ENCODE measurements at places on chromosomes 4 and X.

DNA sequence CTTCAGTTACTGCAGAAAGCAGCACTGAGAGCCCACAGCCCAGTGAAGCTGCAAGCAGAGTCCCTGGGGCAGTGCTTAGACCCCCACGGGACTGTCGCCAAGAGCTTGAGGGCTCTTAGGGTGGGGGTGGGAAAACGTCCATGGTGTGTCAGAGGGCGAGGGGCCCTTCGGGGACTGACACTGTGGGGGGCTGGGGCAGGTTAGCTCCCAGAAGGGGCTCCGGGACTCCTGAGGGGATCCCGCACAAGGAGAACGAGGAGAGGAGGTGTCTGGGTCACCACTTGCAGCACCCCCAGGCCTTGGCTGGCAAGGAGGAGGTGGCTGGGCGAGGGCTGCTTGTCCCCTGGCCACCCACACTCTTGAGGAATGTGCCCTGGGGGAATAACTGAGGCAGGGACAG, 20.8 kb downstream of the NAT8L start:
- no peak for DNase-seq

GRCh38 chrX:10045327-10046000, 78.3 kb downstream of the CLDN34 start:
- no peak for DNase-seq

DNA sequence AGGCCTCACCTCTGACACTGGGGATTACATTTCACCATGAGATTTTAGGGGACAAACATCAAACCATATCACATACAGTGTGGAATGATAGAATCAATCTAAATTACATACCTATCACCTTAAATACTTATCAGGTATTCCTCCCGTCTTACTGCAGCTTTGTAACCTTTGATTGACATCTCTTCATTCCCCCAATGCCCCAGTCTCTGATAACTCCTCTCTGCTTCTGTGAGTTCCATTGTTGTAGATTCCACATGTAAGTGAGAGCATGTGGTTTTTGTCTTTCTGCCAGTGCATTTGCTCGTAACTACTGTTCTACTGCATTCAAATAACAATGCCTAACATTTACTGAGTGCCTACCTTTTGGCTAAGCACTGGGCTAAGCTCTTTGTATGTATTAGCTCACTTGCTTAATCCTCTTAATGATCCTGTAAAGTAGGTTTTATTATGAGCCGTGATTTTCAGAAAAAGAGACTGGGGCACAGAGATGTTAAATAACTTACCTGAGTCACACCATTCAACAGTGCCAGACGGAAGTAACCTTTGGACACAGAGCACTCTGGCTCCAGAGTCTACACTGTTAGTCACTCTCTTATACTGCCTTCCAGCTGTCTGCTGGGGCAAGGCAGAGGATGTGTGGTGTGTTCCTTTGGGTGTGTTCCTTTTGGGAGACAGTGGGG, 63.7 kb upstream of the ESX1 start:
- DNase-seq, result no peak

DNA sequence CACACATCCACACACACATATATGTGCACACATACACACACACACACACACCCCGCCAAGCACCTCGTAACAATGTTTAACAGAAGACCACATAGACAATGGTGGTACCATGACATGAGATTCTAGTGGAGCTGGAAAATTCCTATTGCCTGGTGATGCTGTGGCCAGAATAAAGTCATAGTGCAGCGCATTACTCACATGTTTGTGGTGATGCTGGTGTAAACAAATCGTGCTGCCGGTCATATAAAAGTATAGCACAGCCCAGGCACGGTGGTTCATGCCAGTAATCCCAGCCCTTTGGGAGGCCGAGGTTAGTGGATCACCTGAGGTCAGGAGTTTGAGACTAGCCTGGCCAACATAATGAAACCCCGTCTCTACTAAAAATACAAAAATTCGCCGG, 275.2 kb downstream of the TRIML1 start:
- no peak for DNase-seq

GRCh38 chr4:67333664-67334063, 211.6 kb downstream of the CENPC start:
- DNase-seq, result no peak

DNA sequence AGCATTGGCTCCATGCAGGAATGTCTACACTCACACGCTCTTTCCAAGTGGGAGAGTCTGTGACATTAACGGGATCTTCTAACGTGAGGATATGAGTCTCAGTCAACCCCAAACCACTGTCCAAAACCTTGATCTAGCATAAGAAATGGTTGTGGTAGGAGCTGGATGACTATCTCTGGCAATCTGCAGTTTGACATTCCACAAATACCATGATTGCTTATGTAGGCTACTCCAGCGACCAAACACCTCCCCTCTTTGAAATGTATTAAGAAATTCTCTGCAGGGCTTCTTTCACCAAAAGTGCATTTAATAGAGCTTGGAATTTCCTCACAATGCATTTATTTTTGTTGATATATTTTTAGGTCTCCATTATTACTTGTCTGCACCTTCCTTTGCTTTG, 14.1 kb upstream of the STX18 start:
- DNase-seq, result no peak

DNA sequence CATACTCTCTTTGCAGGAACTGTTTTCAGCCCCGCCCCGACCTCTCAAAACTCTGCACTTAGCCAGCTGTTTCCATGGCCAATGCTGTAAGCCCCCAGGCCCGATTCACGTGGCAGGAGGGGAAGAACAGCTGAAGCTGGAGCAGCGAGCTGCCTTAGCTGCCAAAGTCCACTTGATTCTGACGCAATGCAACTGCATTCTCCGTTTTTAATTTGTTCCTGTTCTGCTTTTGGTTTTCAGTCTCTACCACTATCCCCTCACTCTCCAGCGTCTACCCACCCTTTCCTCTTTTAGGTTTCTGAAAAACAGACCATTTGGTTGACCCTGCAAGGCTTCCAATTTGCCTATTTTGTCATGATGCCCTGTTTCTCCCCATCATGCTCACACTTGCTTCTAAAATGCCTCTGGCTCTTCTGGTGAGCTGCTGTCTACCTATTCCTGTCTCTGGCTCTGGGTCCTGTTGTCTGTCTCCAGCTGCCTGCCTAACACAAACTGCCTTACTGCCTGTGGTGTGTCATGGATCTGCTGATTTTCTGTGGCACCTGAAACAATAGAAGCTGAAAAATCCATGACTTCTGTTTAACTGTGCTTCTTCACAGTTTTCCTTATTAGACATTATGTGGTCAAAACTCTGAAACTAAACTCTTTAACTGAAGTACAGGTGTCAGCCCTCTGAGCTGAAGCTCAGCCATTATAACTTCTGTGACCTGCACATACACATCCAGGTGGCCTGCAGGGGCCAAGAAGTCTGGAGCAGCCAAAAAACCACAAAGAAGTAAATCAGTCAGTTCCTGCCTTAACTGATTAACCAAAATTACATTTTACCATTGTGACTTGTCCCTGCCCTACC, 160.5 kb upstream of the AGTR2 start:
- no peak for DNase-seq

GRCh38 chrX:78946178-78946931, 1.2 kb downstream of the P2RY10 start:
- no peak for DNase-seq

GRCh38 chrX:99371976-99372595, 1038.0 kb downstream of the PCDH19 start:
- DNase-seq, result no peak

DNA sequence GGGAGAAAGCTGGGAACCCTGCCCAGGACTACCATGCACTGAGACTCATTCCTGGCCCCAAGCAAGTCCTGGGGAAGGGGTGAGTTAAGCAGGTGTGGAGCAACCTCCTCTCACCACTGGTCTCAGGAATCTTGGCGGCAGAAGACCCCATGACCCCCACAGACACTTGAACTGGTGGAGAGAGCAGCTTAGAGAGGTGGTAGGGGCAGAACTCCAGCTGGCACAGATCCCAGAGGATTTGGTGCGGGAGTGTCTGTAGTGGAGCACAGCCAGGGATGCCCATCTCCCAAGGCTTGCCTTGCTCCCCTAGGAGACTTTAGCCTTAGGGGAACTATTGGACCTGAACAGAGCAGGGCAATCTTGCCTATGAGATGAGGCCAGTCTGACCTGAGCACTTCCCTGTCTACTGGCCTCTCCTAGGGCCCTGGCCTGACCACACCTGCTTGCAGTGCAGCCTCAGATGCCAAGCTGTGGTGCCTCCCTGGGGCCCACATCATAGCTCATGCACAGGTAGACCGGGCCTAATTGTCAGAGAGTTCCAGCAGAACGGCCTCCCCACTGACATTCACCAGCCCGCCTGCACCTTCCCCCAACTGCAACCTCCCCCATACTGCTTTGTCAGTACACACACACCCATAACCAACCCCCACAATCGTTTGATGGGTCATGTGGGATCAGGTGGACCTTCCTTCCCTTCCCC, 78.0 kb downstream of the NAA11 start:
- no peak for DNase-seq

GRCh38 chr4:26132858-26133257, 188.0 kb upstream of the RBPJ start:
- DNase-seq, result no peak

DNA sequence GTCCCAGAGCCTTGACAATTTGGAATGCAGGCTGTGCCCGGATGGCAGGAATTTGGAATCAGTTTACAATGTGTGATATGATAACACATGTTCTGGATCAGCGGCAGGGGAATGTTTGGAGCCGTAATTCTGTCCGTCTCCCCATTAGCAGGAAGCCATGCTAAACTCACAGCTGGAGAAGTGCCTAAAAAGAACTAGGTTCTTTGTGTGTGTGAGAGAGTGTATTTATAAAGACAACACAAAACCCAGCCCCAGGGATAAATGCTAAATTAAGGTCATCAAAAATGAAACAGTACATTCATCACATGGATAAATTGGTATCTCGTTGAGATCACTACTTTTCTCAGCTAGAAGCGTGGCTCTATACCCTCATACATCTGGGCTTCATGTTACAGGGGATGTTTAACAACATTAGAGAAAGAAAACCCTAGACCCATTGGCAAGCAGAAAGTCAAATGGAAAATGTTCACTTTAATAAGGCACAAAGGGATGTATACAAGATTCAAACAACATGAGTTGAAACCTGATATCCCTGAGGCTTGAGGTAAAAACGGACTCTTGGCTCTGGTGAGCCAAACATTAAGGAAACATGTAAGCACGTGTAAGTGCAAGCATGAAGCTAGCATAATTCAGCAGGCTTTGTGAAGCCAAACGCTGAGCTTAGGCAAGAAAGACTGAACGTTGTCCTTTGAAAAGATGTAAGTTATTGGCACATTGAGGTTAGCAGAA, 18.0 kb upstream of the TMEM131L start:
- DNase-seq, result peak; percentile 65

GRCh38 chr4:87093443-87094123, 126.8 kb downstream of the KLHL8 start:
- peak; percentile 22 for DNase-seq

DNA sequence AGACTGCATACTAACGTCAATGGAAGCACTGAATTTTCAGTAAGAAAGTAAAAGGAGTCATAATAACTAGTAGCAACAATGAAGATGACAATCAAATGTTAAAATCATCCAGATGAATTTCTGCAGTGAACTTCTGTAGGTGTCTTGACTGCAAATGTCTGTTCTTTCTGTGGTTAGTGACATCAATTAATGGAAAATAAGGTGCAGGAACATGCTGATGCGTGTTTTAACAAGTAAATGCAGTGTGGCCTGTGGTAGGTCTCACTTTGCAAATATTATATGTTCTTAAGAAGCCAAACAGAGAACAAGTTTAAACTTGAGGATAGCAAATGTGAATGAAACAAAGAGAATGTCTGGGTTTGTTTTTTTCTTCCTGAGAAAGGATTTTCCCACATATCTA, 2.6 kb upstream of the DTHD1 start:
- no peak for DNase-seq

DNA sequence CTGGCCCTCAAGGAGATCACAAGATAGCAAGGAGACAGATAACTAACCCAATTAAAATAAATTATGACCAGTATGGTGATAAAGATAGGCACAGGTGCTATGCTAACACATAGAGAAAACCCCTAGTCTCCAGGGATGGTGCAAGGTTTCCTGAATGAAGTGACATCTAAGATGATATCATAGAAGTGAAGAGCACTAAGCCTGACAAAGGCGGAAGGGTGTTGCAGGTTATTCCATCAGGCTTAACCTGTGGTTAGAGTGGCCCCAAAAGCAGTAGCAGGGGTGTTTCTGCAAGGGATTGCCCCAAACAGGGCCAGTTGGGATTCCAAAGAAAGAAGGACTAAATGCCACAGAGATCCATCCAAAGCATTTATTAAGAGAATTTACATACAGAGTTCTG, 249.2 kb downstream of the IDS start:
- DNase-seq, result no peak

GRCh38 chr4:2064276-2064991, 5.3 kb downstream of the NAT8L start:
- no peak for DNase-seq

DNA sequence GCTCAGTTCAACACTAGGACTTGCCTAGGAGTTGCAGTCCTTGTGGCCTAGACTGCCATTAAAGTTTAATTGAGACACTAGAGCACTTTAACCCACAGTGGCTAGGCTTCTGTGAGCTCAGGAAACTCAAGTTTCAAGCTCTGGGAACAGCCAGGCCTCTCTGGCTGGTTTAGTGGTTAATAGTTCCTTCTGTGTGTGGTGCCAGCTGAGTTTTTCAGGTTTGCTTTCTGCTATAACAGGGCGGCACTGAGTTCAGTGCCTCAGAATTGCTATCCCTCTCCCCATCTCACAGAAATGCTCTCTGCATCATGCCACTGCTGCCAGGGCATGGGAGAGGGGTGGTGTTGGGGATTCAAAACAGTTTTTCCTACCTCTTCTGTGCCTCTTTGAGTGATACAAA, 15.9 kb downstream of the MMAA start:
- DNase-seq, result no peak

GRCh38 chr4:7750523-7750922, 189.1 kb downstream of the AFAP1 start:
- DNase-seq, result no peak

GRCh38 chr4:18250564-18250963, 229.0 kb upstream of the LCORL start:
- no peak for DNase-seq

- peak; percentile 2 for DNase-seq
Observed at GRCh38 chr4:174318829-174319764, 35.4 kb downstream of the CEP44 start.

GRCh38 chr4:153113061-153113837, 91.0 kb upstream of the TRIM2 start:
- DNase-seq, result no peak

- DNase-seq, result no peak
Observed at GRCh38 chr4:83558059-83558653, 22.2 kb downstream of the GPAT3 start.

- no peak for DNase-seq
Observed at GRCh38 chrX:149962859-149963757, 24.8 kb upstream of the EOLA2 start.

DNA sequence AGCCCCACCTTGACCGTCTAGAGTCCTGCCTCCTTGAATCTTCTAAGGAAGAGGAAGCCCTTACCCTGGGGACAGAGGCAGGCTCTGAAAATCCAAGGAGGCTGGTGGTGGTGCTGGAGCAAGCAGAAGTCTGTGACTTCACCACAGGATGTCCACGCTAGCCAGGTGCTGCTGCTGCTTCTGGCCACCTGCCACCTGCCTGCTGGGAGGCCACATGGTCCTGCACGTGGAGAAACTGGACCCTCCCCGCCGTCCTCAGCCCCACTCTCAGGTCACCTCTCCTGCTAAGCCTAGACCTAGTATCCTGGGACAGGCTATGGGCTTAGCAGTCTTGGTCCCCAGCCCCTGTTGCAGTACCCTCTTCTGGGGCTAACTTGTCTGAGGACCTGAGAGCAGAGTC, 15.8 kb downstream of the TMEM31 start:
- no peak for DNase-seq

Measured in NCI-H748 treated with DMSO at 0.1 percent for 48 hours (cell line).